ENCODE measurements at places on chromosomes 2 and 18.

- no peak for DNase-seq
Measured at GRCh38 chr2:41928526-41928925, 119.3 kb upstream of the PKDCC start.

DNA sequence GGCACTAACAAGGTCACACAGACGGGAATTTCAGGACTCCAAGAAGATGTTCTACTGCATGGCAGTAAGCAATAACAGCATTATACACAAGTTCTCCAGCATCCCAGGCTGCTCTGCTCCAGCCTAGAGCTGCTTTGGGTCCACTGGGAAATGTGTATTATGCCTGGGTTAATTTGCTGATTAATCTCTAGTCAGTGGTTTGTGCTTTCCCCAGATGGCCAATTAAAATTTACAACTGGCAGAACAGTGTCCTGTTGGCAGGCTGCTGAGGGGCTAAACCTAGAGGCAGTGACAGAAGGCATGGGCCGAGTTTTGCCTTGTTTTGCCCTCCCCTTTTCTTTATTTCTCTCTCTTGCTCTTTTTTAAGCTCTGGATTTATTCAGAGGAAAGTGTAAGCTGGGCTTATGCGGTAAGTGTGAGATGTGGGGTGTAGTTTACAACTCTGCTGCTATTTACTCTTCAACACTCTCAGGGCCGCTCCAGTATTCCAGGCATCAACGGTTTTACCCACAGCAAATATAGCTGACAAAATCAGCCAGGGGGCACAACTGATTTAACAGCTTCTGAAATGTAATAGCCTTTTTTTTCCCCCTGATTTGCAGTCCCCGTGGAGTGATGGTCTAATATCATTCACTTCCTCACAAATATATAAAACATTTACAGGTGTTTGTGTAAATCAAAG, 348.0 kb downstream of the GPD2 start:
- no peak for DNase-seq

GRCh38 chr18:32319084-32319483, 129.2 kb downstream of the MEP1B start:
- no peak for DNase-seq

GRCh38 chr2:26763019-26763418, 1.1 kb upstream of the SLC35F6 start:
- DNase-seq: no peak

DNA sequence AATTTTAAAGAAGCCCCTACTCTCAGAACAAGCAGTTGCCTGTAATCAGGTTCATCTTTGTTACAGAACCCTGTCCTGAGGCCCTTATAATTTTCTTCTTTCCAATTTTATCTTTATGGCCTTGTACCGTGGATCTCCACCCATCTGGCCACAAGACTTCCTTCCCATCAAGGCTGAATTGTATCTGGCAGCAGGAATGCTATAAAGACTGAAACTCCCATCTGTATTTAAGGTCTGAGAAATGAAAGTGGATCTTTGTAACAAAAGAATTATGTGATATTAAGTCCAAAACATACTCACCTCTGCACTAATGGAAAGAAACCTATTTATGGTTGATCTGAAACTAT, 91.8 kb downstream of the METTL8 start:
- no peak for DNase-seq

DNA sequence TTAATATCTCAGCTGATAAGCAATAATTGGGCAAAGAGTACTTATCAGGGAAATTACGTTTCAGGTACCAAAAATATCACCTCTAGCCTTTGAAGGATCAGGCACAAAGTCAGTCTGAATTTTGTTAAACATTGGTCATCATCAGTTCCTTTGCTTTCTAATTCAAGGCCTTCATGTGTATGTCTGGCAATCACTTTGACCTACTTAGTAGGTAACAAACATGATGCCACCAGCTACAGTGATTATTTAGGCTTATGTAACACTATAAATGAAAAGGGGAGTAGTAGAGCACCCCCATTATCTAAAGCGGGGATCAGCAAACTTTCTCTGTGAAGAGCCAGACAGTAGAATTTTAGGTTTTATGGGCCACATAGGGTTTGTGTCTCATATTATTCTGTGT, 75.1 kb downstream of the RTN4 start:
- DNase-seq: no peak

- DNase-seq: no peak
Measured at GRCh38 chr2:121969166-121969565, 213.7 kb downstream of the TSN start.

DNA sequence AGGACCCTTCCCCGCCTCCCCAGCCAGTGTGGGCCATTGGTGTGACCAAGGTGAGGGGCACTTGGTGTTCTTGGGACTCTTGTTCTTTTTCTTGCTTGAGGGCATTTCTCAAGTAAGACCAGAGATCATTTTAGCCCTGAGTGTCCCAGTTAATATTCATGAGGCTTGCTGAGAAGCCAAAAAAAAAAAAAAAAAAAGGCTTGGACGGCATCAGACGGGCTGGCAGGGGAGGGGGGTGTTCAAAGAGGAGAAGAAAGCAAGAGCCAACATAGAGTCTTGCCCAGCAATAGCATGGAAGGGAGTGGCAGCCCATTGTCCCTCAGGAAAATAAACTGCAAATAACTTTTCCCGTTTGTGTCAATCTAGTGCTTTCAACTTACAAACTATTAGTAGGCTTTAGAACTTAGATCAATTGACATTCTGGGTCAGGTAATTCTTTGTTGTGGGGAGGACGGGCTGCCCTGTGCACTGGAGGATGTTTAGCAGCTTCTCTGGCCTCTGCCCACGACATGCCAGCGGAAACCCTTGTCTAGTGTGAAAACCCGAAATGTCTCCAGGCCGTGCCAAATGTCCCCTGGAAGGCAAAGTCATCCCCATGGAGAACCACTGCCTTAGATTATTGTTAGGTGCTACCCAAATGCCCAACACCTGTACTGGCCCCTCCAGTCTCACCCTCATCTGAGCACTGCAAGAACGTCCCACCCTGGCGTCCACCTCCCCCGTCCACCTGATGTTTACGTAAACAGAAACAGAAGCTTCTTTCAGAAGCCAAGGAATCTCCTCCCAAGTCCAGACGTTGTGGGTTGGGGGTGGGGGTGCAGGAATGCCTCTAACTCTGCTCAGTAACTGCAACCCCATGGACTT, 163.4 kb downstream of the BCL2 start:
- DNase-seq: no peak

- DNase-seq: no peak
Measured at GRCh38 chr2:174334278-174334715, 457 bp upstream of the SP9 start.

DNA sequence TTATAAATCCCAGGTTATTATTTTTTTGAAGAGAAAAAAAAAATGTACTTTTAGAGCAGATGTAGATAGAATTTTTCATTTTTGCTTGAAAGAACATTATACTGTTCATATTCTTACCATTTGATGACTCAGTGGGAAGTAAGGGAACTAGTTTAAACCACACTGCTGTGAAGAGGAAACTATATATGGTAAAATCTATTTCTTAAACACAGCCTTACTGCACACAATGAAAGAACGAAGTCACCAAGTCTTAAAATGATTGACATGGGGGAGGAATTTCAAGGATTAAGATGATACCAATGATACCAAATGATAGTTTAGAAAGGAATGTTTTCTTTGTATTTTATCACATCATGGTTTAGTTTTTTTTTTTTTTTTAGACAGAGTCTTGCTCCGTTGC, 5.0 kb downstream of the ACTR2 start:
- DNase-seq: no peak

DNA sequence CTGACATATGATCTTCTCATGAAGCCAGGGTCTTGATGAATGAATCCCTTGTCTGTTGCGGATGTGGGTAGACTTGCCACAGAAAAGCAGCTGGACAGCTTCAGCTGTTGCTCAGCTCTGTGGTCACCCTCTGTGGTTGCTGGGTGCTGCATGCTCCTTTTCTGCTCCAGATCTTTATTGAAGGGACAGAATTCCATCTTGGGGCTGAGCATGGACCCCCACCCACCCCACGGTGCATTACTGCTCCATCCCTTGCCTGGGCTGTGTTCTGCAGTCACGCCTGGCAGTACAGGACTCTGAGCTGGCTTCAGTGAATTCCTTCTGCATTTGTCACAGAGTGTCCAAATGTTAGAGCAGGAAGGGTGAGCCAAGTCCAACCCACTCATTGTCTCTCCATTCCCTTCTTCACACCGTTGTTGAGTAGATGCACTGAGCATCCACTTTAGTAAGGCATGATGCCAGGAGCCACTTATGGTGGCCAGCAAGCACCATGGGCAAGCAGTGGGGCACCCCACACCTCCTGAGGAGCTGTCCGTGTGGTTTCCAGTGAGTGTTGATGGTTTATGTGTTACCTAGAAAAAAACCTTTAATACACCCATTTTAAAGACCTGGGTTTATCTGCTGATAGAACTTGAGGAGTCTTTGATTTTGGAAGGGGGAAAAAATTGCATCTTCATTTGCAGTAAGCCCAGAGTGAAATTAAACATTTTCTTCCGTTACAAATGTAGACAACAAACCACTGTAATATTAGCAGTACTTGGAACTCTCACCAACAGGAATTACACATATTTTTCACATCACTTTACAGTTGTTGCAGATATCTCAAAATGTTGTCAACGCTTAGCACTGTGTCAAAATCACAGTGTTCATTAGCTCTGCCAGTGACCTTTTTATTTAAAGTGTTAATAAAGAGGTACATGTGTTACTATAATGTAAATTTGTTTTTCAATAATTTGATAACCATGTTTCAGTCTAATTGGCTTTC, 14.7 kb upstream of the ITGB6 start:
- DNase-seq: no peak

DNA sequence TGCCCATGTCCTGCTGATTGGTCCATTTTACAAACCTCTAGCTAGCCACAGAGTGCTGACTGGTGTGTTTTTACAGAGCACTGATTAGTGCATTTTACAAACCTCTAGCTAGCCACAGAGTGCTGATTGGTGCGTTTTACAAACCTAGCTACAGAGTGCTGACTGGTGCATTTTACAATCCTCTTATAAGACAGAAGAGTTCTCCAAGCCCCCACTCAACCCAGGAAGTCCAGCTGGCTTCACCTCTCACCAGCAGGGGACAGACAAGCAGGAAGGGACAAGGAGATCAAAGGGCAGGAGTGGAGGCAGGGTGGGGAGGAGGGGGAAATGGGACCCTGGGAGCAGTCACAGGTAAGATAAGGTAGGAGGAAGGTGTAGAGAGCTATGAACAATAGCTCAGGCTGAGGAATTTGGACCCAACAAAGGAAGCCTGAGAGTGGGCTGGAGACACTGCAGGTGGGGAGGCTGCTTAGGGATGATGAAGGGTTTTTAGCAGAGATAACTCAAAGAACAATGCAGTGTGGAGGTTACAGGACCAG, 37.1 kb downstream of the SH2D6 start:
- DNase-seq: no peak

- DNase-seq: no peak
Measured at GRCh38 chr2:154577390-154577789, 121.1 kb upstream of the KCNJ3 start.

DNA sequence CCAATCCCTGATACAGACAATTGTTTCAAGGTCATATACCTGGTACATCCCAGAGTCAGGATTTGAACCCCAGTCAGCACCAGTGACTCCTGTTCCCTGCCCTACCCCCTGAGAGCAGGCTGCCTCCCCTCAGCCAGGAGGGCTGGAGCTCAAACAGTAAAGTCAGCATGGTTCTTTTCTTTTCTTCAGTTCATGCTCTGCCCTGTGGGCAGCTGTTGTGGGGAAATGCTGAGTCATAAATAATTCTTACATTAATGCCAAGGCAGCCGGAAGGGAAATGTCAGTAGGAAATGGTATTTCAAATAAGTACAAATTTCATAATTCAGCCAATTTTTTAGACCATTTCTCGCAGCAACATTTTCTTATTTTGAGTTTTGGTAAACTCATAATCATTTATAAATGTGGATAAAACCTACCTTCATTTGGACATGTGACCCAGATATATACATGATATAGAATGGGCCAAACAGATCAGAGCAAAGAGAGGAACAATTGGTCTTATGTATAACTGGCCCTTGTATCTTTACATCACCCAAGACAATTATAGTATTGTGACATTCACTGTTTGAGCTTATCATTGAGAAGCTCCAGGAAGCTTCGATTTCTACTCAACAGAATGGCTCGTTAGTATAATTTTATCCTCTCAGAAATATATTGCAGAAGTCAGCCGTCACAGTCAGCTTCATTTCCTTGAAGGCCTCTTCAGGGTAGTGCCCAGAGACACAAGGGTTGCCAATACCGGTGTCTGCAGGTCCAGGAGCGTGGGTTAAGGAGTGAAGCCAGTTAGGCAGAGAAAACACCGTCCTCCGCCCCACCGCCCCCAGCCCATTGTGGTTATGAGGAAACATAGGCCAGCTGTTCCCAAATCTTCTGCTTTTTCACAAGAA, 28.0 kb upstream of the SCYGR1 start:
- no peak for DNase-seq

DNA sequence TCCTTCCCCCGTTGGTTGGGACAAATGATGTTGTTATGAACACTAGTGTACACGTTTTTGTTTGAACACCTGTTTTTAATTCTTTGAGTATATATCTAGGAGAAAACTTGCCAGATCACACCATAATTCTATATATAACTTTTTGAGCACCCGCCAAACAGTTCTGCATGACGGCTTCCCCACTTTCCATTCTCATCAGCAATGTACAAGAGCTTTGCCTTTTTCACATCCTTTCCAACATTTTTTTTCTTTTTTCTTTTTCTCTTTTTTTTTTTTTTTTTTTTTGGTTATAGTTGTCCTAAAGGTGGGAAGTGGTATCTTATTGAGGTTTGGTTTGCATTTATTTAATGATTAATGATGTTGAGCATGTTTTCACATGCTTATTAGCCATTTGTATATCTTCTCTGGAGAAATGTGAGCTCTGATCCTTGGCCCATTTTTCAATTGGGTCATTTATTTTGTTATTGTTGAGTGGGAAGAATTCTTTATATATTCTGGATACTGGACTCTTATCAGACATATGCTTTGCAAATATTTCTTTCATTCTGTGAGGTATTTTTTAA, 86.9 kb upstream of the ZC3H15 start:
- DNase-seq: no peak

GRCh38 chr18:24941174-24941951, 410.6 kb downstream of the ZNF521 start:
- no peak for DNase-seq

- DNase-seq: no peak
Measured at GRCh38 chr2:120307482-120307881, 38.5 kb upstream of the INHBB start.

DNA sequence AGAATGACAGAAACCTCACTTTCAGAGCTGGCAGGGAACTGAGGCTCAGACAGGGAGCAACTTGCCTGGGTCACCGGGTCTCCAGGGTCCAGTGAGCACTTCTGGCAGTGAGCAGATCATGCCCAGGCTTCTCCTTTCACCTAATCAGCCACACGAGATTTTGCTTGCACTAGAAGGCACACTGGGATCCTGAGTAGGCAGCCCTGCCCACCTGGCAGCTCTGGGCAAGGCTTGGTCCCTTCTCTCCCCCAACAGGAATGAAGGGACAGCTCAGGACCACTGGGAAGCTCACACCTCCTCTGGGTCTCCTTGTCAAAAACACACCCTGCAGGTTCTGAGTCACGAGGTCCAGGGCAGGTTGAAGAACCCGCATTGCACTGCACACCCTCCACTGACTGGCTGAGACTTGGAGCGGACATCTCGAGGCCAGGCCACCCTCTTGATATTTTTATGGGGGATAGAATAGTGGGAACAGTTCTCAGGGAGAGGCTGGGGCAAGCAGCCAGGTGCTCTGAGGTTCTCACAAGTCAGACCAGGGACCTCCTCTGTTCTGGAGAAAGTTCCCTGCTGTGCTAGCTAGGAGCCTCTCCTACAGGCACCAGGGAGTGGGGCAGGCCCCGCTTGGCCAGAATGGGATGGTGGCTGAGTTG, 5.7 kb downstream of the MAL start:
- DNase-seq: no peak

- DNase-seq: no peak
Measured at GRCh38 chr18:26777351-26778053, 88.0 kb downstream of the AQP4 start.

GRCh38 chr2:77007686-77008085, 514.5 kb downstream of the LRRTM4 start:
- no peak for DNase-seq

Measured in stimulated activated CD4-positive, alpha-beta T cell treated with anti-CD3 and anti-CD28 coated beads, Interleukin-1b, Interleukin-23, amount 100 ng/mL, for 48 hours (primary cell).